Adipocyte (in vitro differentiated cells): ENCODE measurements at places on chromosomes 11 and 22.

GRCh38 chr11:15969701-15970329 is 386.5 kb downstream of the SOX6 start:
- peak; percentile 50 for DNase-seq

GRCh38 chr11:10317151-10317755 is 12.4 kb downstream of the ADM start:
- DNase-seq = peak; percentile 49

GRCh38 chr22:17121233-17122195 is at the start of gene TMEM121B:
TMEM121B (minus strand) TSS chr22:17121360; CDS start chr22:17121127, 233 bp downstream.
- peak; percentile 69 for DNase-seq

GRCh38 chr11:75510004-75510722 is 15.6 kb downstream of the GDPD5 start:
- DNase-seq = no peak

GRCh38 chr11:110076371-110076965 is 16.7 kb upstream of the ZC3H12C start:
- no peak for DNase-seq

DNA sequence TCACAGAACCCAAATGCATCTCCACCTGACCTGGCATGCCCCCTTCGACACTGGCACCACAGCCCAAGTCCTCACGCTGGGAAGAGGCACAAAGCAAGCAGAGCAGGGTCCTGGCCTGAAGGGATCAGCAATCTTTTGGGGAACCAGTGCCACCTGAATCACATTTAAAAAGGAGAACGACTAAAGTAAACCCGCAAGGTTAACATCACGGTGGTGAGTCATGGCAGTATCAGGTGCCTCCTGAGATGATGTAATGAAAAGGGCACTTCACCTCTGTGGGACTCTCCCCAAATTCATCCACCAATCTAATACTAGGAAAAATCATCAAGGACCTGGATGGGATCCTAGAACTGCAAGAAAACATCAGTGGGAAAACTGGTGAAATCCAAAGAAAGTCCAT is 44.9 kb downstream of the PACSIN2 start:
- DNase-seq = no peak

- DNase-seq = peak; percentile 57
Measured at GRCh38 chr11:72807021-72807693, 7.1 kb upstream of the ATG16L2 start.

DNA sequence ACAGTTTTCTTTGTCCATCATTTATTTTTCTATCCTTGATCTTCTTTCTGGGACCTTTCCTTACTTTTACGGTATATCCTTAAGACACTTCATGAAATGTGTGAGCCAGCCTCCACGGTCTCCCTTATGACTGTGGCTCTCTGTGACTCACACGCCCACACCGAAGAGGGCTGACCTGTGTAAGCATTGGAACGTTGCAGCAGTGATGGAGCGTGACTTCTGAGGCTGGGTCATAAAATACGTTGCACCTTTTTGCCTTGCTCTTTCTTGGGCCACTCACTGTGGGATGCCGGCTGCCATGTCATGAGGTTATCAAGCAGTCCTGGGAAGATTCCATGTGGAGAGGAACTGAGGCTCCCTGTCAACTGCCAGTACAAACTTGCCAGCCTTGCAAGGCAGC is 96.3 kb upstream of the RAB1B start:
- DNase-seq = peak; percentile 21

DNA sequence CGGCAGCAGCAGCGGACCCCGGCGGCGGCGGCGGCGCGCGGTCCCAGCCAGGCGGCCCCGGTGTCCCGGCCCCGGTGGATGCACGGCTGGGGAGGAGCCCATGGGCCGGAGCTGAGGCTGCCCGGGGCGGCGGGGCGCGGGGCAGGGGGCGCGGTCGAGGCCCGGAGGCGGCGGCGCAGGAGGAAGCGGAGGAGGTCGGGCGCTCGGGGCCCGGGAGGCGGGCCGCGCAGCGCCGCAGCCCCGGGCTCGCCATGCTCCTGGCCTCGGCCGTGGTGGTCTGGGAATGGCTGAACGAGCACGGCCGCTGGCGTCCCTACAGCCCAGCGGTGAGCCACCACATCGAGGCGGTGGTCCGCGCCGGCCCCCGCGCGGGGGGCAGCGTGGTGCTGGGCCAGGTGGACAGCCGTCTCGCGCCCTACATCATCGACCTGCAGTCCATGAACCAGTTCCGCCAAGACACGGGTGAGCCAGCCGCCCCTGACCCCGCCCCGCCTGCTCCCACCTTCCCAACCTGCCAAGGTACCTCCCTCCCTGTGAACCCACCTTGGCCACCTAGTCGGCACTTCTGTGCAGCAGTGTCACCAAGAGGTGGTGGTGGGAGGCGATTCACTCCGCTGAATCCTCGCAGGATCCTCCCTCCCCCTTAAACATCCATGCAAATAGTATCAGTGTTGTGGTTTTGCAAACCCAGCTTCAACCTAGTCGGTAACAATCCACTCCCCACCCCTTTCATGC is 580 bp downstream of the DTX4 start:
- peak; percentile 50 for DNase-seq

GRCh38 chr11:66044757-66045156 is 4.2 kb downstream of the GAL3ST3 start:
- no peak for DNase-seq

DNA sequence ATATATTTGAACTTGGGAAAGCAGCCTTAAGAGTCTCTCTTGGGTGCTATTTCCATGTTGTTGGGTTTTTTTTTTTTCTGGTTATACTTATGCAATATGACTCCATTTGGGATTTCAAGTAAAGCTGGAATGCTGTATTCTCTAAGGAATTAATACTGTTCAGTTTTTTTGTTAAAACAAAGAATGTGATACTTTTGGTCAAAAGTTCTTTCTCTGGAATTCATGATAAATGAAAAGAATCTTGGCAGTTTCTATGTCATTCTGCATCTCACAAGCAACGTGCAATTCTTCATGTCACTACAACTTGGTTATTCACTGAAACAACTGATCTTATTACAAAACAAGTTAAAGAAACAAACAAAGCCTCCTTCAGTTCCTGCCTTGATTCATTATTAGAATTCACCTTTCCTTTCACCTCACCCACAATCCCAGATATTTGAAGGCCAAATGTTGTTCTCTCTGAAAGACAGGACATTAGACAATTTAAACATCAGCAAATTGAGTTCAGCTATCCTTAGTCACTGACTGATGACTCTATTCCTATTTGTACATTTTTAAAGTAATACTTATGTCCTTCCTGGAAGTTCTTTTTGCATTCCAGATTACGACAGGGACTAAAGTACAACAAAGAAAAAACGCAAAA is 176.2 kb downstream of the SBF2 start:
- peak; percentile 81 for DNase-seq

- DNase-seq = no peak
Measured at GRCh38 chr11:21415606-21416005, 746.2 kb downstream of the NELL1 start.

GRCh38 chr11:125916683-125917347 is 12.5 kb downstream of the DDX25 start:
- DNase-seq = no peak

- DNase-seq = peak; percentile 77
Measured at GRCh38 chr11:114762408-114762807, 84.1 kb downstream of the NXPE2 start.

DNA sequence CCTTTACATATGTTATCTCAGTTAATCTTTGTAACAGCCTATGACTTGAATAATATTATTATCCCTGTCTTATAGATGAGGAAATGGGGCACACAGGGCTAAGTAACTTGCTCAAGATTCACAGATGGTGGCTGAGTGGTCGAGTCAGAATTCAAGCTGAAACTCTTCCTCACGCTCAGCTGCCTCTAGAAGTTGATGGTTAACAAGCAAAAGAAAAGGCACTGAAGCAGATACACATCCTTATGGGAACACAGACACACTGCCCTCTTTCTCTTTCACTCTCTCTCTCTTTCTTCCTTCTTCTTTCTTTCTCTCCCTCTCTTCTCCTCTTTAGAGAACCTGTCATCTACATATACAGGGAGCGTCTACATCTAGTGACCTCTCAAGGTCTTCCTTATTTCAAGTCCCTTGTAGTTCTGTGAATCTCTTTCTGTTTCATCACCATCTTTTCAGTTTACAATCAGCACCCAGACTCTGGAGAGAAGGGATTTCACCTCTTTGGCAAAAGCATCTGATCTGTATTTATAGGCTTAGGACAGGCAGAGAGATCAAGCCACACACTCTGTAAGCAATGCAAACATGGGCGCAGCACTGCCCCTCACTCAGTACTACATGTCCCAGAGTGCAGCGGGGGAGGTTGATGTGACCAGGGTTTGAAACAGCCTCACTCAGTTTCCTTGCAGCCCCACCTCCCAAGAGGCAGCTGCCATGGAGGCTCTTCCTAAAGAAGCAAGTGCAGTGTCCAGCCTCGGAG is 75.7 kb downstream of the GRAMD1B start:
- no peak for DNase-seq

GRCh38 chr11:12435264-12435663 is 57.9 kb downstream of the PARVA start:
- DNase-seq = no peak

- DNase-seq = no peak
Measured at GRCh38 chr11:359181-359714, 10.1 kb upstream of the B4GALNT4 start.

- no peak for DNase-seq
Measured at GRCh38 chr11:104836691-104837090, 61.6 kb downstream of the CASP12 start.

GRCh38 chr11:10659339-10660216 is 34.0 kb downstream of the IRAG1 start:
- DNase-seq = peak; percentile 93

GRCh38 chr22:46195487-46196165 is 45.3 kb downstream of the PPARA start:
- DNase-seq = no peak

DNA sequence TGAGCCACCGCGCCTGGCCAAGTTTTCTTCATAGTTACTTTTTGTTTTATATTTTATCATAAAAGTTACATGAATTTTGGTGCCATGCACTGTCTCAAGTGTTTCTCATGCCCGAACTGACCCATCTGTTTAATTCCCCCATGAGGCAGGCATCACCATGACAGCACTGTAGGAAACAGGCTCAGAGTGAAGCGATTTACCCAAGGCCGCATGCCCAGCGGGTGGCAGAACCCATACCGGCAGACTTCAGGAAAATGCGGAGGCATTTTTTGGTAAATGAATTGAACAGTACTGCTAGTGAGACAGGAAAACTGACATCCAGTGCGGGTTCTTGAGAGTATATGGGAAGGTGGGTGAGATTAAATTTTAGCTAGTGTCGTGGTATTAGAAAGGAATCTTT is 19.0 kb downstream of the CECR2 start:
- DNase-seq = no peak

DNA sequence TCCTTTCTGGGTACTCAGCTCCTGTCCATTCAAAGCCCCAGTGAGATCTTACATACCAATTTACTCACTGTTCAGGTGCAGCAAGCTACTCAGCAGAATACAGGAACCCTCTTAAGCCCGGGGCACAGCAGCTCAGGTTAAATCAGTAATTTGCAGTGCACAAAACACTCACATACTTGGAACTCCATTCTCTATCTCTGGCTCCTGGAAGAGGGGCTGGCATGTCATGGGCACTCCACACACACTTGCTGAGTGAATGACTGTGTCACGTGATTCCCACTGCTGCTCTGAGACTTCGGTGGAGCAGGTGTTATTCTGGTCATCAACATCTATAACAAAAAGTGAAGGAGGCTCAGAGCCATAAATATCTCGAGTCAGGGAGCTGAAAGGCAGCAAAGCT is 157.3 kb upstream of the BDNF start:
- no peak for DNase-seq

- no peak for DNase-seq
Measured at GRCh38 chr22:28910569-28911303, 27.4 kb downstream of the ZNRF3 start.

DNA sequence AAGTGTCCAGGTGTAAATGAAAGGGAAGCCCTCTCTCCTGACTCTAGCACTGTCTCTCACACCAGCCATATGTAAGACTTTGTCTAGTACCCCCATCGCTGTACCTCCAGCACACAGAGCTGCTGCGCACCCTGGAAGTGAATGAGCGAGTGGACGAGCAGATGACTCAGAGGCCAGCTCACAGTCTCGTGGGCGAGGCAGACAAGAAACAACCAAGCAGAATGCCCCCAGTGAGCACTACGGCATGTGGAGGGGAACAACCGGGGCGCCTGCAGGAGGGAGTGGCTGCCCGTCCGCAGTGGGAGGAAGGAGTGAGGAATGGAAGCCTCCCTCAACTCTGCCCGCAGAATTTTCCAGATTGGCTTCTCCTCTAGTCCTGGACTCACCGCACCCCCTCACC is 46.4 kb downstream of the MCM5 start:
- DNase-seq = peak; percentile 85

GRCh38 chr22:38465673-38466490 is 2.0 kb upstream of the KDELR3 start:
- no peak for DNase-seq

DNA sequence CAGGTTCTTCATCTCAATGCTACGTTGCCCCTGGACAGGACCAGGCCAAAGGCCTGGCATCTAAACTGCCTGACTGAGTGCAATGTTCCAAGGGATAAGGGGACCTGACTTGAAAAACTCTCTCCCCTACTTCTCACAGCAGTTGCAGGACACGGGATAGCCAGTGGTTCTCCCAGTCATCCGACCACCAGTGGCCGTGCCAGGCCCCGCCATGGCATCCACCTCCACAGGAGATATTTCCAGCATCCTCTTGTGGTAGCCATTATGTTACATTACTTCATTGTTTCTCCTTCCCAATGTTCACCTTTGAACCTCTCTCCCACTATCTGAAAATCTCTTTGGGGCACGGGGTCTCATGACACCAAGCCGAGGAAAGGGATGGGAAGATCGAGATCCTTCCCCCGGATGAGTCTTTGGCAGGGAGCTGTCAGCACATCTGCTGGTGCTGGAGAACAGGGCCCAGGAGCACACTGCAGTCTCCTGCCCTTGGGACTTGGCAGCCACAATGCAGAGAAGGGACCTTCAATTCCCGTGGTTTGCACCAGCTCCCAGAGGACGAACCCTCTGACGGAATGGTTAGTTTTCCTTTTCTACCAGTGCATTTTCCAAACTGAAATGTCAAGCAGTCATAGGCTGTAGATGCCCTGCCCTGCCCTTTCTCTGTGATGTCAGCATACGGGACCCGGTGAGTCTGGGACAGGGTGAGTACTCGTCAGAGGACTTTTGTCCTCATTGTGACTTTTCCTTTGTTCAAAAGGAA is 121.2 kb downstream of the ETS1 start:
- no peak for DNase-seq

DNA sequence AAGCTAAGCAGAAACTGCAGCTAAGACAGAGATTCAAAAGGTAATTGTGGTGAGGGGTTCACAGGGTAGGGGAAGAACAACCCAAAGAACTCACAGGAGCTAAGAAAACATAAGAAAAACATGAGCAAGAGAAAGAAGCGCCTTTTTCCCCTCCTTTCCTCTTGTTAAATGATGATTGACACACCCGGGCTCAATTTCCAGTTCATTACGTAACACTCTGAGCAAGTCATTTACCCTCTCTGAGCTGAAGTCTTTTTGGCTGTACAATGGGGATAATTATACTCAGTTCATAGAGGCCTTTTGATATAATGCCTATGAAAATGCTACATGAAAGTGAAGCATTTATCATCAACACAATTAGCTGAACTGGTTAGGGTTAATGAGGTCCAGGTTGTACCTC is 17.2 kb downstream of the LRP4 start:
- peak; percentile 15 for DNase-seq
